Non-pigmented ciliary epithelial cell (primary cell): ENCODE measurements at places on chromosomes 2 and 18.
A peak's percentile ranks its signal among the peaks of the same experiment; 100 is the strongest.

DNA sequence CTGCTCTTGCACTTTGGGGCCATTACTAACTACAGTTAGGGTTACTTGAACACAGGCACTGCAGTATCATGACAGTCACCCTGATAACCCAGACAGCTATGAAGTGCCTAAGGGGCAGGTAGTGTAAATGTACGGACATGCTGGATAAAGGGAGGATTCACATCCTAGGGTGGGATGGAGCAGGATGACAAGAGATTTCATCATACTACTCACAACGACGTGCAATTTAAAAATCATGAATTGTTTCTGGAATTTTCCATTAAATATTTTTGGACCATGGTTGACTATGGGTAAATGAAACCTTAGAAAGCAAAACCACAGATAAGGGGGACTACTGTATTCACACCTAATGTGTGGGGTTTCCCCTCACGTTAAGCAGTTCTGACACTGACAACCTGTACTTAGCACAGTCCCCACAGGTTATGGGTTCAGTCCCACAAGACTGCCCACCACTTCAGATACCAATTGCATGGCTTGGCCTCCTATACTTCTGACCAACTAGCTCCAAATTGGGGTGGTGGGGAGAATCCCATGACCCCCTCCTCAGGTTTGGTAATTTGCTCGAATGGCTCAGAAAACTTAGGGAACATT, 75.8 kb downstream of the NAT8 start:
- no peak for DNase-seq

DNA sequence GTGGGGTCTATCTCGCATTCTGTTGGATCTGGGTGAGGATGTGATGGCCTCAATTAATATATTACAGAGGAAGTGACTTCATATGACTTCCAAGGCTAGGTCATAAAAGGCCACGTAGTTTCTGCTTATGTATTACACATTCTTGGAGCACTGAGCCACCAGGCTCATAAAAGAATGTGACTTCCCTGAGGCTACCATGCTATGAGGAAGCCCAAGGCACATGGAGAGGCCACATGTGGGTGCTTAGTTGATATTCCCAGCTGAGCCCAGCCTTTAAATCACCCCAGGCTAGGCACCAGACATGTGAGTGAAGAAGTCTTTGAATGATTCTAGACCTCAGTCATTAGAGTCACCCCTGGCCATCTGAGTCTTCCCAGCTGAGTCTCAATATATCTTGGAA, 13.3 kb upstream of the REEP1 start:
- DNase-seq = no peak

DNA sequence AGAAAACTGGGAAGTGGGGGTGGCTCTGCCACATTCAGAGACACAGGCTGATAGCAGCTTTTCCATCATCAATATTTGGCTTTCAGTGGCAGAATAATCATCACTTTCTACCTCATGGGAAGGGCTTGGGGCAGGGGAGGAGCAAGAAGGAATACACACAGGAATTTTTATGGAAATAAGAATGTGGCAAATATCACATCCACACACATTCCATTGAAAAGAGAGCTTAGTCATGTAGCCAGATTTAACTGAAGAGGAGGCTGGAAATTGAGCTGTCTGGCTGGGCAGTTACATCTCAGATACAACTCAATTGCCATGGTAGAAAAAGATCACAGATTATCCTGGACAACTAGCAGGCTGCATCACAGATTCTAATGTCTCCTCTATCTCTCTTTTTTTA, 1474.0 kb upstream of the ACVR2A start:
- no peak for DNase-seq

DNA sequence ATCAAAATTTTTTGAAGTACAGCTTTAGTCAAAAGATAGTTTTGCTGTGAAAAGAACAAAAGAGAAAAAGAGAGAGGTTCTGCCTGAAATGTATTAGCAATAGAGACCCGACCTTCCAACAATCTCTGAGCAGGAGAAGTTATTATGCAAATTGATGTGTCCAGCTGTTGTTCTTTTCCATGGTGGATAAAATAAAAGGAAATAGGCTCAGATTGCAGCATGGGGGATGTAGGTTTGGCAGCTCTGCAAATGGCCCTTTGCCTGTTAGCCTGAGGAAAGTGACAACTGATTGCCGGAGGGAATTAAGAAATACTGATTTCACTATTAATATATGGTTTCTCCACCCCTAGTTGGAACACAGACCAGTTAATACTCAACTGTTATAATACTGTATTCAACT, 1283.2 kb upstream of the NXPH2 start:
- DNase-seq = no peak

DNA sequence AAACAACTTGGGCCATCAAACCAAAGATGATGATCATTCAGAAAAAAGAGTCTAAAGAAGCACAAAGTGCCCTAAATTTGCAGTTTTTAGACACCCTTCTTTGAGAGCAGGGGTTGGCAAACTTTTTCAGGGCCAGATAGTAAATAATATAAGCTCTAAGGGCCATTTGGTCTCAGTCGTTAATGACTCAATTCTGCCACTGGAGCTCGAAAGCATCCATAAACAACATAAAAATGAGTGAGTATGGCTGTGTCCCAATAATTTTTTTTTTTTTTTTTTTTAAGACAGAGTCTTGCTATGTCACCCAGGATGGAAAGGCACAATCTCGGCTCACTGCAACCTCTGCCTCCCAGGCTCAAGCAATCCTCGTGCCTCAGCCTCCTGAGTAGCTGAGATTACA, 152.3 kb downstream of the DTNB start:
- no peak for DNase-seq

- no peak for DNase-seq
These were observed 163.6 kb upstream of the REV1 start for GRCh38 chr2:99653433-99653832.

DNA sequence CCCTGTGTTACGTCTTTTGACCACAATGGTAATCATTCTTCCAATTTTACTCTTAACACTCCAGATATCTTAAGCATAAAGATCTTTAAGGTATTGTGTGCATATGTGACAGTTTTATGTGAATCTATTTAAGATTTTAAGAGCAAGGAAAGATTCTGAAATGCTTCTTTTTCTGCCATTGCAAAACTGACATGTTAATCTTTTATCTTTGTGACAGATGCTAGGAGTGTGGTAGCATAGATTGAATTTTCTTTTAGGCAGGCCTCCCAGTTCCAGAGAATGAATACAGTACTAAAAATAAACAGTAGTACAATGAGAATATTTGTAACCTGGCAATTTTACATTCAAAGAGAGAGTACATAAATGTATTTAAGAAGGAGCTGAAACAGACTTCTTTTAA, 232.5 kb upstream of the ZSWIM2 start:
- DNase-seq = no peak

DNA sequence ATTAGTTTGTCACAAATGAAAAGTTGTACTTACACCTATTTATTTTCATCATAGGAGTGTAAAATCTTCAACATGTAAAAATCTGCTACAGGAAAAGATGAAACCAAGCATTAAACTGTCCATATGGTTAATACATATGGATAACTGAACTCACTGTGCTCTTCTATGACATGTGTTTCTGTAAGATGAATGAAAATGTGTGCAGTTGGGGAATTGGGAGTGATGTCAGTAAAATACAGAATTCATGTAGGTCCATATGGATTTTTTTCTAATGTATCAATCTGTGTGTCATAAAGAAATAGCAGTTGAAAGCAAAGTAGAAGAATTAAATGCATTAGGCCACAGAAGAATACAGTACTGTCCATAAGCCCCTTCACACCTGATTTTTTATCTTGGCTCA, 178.4 kb upstream of the COL3A1 start:
- DNase-seq = no peak

DNA sequence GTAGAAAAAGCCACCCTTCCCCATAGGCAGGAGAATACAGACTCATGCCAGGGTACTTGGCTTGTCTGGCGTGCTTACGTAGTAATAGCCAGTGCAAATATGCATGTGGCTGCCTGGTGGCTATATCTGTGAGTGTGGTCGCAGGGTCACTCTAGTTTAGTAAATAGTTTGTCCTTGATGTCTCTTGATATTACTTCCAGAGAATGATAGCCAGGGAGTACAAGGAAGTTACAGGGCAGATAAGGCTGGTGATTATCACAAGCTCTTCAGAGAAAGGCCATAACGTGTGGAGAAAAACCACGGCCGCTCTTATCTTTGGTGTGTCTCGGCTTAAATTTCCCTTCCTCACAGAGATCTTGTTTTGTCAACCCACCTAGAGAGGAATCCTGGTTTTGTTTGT, 54.3 kb upstream of the SLC39A10 start:
- no peak for DNase-seq

DNA sequence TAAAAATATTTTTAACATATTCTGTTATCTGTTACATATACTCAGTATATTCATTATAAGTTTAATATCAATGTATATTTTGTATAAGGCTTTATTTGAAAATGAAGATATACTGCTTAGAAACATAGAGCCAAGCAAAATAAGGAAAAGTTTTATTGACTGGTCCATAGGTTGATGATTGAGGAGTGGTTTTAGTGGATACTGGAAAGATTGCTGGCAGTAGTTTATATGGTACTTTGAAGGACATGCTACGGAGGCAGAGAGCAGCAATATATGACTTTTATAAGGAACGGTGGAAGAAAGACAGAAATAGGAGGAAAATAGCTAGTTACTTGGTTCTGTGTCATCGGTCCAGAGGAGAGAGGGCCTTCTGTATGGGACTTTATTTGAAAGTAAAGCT, 92.4 kb downstream of the ZNF236 start:
- no peak for DNase-seq

DNA sequence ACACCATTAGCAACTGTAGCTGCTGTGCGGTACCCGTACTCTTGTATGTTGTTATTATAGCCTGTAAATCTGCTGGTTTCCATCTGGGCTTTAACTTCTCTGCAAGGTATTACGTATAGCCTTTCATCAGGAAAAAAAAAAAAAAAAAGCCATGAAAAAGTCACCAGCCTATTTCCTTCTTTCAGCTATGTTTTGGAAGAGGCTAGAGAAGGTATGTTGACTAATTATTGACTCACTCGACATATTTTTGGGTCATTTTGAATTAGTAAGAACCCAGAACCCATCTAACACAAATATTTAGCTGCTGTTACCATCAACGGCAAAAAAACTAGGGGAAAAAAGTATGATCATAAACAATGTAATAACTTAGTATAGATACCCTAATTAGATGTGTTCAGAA, 1395.6 kb downstream of the SUCLG1 start:
- DNase-seq = no peak

DNA sequence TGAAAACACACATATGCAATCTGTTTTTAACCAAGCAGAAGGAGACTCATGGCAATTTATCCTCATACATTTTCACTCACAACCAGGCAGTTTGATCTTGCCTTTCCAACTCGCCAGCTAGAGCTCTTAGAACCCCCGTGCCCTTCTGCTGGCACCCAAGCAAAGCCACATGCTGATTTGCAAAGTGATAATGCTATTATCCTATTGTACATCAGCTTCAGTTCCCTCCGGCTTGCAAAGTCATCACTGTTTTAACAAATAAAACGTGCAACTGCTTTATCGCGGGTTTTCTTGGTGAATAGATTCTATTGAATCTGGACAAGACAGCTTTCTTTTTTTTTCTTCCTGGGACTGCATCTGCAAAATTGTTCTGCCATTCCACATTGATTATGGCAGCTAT, 314.6 kb downstream of the LNPK start:
- no peak for DNase-seq

DNA sequence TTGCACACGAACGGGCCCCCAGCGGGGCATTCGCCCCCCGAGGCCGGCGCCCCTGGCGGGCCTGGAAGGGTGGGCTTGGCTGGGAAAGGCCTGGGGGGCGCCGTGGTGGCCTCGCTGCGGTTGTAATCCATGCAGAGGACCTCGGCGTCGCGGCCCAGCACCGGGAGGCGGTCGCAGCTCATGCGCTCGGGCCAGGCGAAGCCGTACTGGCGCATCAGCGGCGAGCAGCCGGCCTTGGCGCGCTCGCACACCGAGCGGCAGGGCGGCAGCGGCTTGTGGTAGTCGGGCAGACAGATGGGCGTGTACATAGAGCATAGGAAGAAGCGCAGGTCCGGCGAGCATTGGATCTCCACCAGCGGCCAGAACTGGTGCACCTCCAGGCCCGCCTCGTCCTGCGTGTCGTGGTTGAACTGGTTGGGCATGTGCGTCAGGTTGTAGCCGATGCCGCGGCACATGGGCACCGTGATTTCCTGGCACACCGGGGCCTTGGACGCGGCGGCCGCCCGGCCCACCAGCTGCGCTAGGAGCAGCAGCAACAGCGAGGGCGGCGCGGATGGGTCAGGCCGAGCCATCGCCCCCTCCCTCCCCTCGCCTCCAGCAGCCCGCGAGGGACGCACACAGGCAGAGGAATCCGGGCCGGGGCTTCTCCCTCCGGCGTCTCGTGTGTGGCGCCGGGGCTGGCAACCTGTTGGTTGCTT, 1.4 kb downstream of the FZD5 start:
- no peak for DNase-seq

GRCh38 chr2:232117413-232117812, 155.9 kb downstream of the DIS3L2 start:
- DNase-seq = no peak

- no peak for DNase-seq
These were observed 253.6 kb downstream of the PRKCE start for GRCh38 chr2:45904946-45905631.

- DNase-seq = no peak
These were observed 469.6 kb upstream of the ID2 start for GRCh38 chr2:8212239-8212638.

GRCh38 chr2:167127135-167127534, 238.9 kb downstream of the XIRP2 start:
- DNase-seq = no peak

GRCh38 chr2:20065885-20066602, 14.6 kb upstream of the LAPTM4A start:
- DNase-seq = no peak

GRCh38 chr2:136131961-136132824, 14.2 kb upstream of the CXCR4 start:
- no peak for DNase-seq

DNA sequence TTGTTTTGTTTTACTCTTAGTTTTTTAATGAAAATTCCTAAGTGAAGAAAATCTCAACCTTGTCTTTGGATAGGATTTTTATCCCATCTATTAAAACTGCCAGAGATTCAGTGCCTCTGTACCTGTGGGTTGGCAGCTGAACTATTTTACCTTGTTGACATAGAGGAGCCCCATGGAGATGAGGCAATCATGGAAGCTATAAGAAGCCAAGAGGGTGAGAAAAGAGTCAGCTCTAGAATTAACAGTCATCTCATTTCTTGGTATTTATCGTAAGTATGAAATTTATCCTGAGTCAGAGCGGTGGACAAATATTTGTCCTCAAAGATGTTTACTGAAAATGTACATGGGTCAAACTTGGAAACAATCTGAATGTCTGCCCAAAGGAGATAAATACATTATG, 35.8 kb upstream of the PGAP1 start:
- no peak for DNase-seq

GRCh38 chr2:186827862-186828492, 21.0 kb downstream of the ZSWIM2 start:
- DNase-seq = no peak

GRCh38 chr2:160920061-160920460, 240.2 kb upstream of the TANK start:
- DNase-seq = no peak

- peak; percentile 10 for DNase-seq
These were observed 214.6 kb downstream of the SETBP1 start for GRCh38 chr18:44895176-44895798.

- DNase-seq = no peak
These were observed 36.4 kb downstream of the MPHOSPH10 start for GRCh38 chr2:71166812-71167211.

GRCh38 chr18:68439642-68440041, 275.3 kb downstream of the TMX3 start:
- no peak for DNase-seq

- no peak for DNase-seq
These were observed 130.1 kb downstream of the SMAD7 start for GRCh38 chr18:48820483-48821250.

GRCh38 chr2:167820488-167820887, 426.9 kb downstream of the STK39 start:
- no peak for DNase-seq
